ENCODE measurements at places on chromosomes 3 and 15. TPM values are rescaled to one million over a fixed set of nuclear protein-coding genes. Genes with fewer than 3 reads are reported as not detected.

- DNase-seq: no peak
Observed at GRCh38 chr3:25820366-25820765, 30.5 kb downstream of the OXSM start.

GRCh38 chr3:55897573-55898224 is 410.6 kb upstream of the WNT5A start:
- no peak for DNase-seq

DNA sequence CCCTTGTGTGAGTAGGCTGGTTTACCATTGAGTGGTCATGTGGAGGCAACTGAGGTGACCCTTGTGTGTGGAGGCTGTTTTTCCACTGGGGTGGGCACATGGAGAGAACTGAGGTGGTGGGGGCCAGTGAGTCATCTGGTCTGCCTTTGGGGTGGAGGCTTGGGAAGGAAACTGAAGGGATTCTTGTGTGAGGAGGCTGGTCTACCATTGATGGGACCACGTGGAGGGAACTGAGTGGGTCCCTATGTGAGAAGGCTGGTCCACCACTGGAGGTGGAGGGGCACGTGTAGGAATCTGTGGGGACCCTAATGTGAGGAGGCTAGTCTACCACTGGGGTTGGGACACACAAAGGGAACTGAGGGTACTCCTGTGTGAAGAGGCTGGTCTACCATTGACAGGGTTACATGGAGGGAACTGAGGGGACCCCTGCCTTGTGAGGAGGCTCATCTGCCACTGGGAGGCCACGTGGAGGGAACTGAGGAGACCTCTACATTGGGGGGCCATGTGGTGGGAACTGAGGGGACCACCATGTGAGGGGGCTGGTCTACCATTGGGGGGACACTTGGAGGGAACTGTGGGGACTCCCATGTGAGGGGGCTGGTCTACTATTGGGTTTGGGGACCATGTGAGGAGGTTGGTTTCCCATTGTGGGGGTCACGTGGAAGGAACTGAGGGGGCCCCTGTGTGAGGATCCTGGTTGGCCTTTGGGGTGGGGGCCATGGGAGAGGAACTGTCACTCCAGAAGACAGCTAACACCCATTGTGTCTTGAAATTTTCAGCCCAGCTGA is 164.5 kb downstream of the WNT7A start:
- peak; percentile 1 for DNase-seq

DNA sequence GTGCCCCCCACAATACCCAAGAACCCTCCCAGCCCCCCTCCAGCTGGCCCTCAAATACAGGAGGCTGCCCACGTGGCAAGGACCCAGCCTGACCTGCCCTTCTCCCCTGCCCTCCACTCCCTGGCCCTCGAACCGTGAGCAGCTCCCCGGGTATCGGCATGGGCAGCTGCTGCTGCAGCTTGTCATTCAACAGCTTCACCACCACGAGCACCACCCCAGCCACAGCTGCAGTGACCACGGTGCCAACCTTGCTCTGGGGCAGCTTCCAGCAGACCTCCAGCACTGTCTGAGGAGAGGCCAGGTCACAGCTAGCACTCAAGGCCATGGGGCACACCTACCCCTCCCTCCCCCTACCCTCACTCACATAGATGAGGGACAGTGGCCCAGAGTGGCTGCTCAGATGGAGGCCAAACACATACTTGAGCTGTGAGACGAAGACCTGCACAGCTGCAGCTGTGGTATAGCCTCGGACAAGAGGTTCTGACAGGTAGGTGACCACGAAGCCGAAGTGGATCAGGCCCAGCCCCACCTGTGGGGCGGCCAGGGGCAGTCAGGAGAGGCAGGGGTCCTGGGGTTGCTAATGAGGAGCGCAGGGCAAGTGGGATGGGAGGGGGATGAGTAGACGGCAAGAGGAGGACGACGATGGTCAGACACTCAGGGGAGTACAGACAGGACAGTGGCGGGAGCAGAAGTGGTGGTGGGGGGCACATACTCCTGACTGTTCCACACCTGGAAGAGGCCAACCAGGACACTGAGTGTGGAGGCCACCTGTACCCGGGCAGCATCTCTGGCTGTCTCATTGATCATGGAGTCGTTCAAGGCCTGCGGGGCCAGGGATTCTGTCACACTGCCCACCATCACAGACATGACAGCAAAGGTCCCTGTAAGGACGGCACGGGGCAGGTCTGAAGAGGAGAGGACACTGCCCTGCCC is 3.5 kb downstream of the SLC26A6 start:
- DNase-seq: no peak

- DNase-seq: no peak
Observed at GRCh38 chr3:15277861-15278500, 54.4 kb downstream of the SH3BP5 start.

GRCh38 chr15:66097151-66098021 is 156.2 kb downstream of the MEGF11 start:
- DNase-seq: no peak

Gene CCNB2
- 1.3 TPM for polyA plus RNA-seq

Gene ADPRH
- 14.6 TPM for polyA plus RNA-seq
